Tracheal epithelial cell (primary cell): ENCODE measurements at places on chromosomes 3 and 15. TPM values are rescaled to one million over a fixed set of nuclear protein-coding genes. Genes with fewer than 3 reads are reported as not detected.

The PLCH1 gene
- total RNA-seq, result under 0.01 and 0.24 TPM in 2 replicates

The SENP5 gene
- 36.1 and 39.9 TPM in 2 replicates for total RNA-seq

The NDUFB4 gene
- 23.4 and 26.7 TPM in 2 replicates for total RNA-seq

The XCR1 gene
- under 0.01 TPM in 1 of 2 replicates, not detected in the other for total RNA-seq

The EIF4E3 gene
- total RNA-seq, result 3.1 and 3.2 TPM in 2 replicates

The LSM3 gene
- 6.6 and 7.0 TPM in 2 replicates for total RNA-seq

The C3orf22 gene
- total RNA-seq, result not detected in 2 replicates

The RBM6 gene
- 25.4 and 34.2 TPM in 2 replicates for total RNA-seq
